ENCODE measurements at places on chromosomes 2 and 18.
A peak's percentile ranks its signal among the peaks of the same experiment; 100 is the strongest.

DNA sequence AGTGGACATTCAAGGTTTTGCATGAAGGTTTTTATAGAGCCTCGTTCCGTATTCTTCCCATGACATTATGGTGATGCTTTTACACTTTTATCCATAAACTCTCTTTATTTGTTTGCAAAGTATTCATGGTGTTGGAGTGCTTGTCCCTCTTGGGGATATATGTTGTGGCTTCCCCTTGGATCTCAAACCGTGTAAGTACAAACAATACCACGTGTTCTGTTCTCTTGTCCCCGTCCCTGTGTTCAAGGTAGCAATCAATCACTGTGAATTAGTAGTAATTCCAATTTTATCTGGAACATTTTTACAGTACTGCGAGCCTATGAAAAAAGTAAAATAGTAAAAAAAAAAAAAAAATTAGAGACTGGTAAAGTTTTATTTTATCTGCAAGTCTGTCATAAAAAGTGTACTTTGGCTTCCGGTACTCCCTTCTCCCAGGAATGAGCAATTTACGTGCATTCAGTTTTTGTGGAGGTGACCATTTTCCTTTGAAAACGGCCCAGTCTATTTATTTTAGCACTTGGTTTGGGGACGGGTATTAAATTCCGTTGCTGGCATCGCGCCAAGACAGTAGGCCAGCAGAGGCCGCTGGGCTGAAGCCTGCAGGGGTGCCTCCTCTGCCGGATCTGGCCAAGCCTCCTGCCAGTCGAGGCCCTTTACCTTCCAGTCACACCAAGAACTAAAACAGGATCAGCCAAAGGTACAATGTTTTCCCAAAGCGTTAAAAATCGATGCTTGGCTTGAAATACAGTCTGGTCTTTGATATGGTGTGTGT lies 175.7 kb downstream of the SOCS6 start:
- DNase-seq, result peak; percentile 48

GRCh38 chr2:71303849-71304248 lies 27.7 kb upstream of the ZNF638 start:
- DNase-seq, result no peak

- peak; percentile 8 for DNase-seq
These were observed 1433.8 kb upstream of the SLC39A10 start for GRCh38 chr2:194223218-194223617.

- no peak for DNase-seq
These were observed 103.3 kb downstream of the METTL4 start for GRCh38 chr18:2468051-2468450.

GRCh38 chr18:65464361-65464760 lies 286.5 kb upstream of the CDH7 start:
- DNase-seq, result no peak

DNA sequence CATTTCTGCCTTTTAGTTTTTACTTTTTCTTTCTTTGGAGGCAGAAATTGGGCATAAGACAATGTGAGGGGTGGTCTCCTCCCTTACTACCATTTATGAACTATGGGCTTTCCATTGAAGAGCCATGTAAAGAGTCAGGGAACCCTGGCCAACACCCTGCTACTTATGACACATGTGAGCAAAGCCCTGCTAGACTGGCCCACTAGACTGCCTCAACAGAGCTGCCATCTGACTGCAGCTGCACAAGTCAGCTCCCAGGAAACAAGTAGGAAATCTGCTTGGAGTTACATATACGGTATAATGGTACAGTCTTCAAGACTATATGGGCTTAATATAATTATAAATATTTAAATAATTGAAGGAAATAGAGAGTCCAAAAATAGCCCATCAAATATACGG lies 816.8 kb downstream of the TRIB2 start:
- no peak for DNase-seq
